Activated naive CD8-positive, alpha-beta T cell treated with anti-CD3 and anti-CD28 coated beads for 36 hours (primary cell): ENCODE measurements at places on chromosomes 12 and 14. TPM values are rescaled to one million over a fixed set of nuclear protein-coding genes. Genes with fewer than 3 reads are reported as not detected.
A peak's percentile ranks its signal among the peaks of the same experiment; 100 is the strongest.

DNA sequence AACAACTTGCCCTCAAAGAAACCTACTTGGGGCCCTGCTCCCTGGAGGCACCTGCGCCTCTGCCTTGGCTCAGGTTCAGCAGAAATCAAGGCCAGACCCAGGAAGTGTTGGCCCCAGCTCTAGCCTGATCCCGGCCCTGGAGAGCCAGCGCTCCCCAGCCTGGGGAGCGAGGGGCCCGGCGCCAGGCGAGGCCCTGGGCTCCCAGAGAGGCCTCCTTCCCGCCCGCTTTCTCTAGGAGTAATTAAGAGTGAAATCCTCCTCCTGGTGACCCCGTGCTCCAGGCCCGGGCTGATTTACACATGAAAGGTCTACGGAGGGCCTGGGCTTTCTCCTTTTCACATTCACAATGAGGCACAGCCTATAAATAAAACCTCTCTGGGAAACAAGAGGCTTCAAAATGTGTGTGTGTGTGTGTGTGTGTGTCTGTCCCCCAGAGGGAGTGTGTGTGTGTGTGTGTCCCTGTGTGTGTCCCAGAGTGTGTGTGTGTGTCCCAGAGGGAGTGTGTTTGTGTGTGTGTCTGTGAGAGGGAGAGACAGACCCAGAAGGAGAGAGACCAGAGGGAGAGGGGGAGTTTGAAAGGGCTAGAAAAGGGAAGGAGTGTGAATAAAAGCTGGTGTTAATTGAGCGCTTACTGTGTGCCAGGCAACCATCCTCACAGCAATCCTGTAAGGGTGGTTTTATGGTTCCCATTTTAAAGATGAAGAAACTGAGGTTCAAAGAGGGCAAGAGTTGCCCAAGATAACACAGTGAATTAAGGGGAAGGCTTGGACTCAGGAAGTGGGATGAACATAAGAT, 23.8 kb upstream of the COX6A1 start:
- peaks cover 5% of the 10 kb centered on the region for H3K27me3 ChIP-seq
- peak overlapping the region; percentile 69 for H3K27ac ChIP-seq
- H3K4me1 ChIP-seq = no peaks in the 10 kb centered on the region
- no peak overlapping the region for H3K4me3 ChIP-seq

The OVCH1 gene
- not detected for total RNA-seq

The SPTSSA gene
- total RNA-seq = 13.5 TPM

The ARMH4 gene
- total RNA-seq = not detected

The RTN1 gene
- not detected for total RNA-seq

GRCh38 chr12:116402163-116402939, 124.9 kb upstream of the MED13L start:
- no peak overlapping the region for H3K27ac ChIP-seq
- no peaks in the 10 kb centered on the region for H3K4me1 ChIP-seq
- H3K4me3 ChIP-seq = no peak overlapping the region
- no peaks in the 10 kb centered on the region for H3K27me3 ChIP-seq

The CLEC6A gene
- not detected for total RNA-seq

DNA sequence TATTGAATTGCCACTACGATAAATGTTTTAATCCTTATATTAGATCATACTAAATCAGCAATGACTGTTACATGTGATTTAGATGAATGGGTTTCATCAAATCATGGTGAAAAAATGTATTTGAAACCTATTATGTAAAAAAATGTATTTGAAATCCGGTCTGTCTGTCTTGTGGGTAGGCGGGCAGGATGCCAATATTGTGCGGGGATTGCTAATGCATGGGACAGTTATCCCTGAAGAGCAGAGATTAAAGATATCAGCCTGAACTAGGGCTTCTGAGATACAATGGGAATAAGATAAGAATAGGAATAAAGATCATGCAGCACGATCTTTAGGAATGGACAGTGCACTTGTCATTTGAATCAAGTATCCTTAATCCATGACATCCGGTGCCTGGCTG, 134.0 kb downstream of the PRKCH start:
- peaks cover 83% of the 10 kb centered on the region for H3K36me3 ChIP-seq
- DNase-seq = no peak
- H3K27me3 ChIP-seq = no peaks in the 10 kb centered on the region
- H3K4me1 ChIP-seq = peaks cover 74% of the 10 kb centered on the region
- peak overlapping the region; percentile 99 for H3K27ac ChIP-seq

The GARIN6 gene
- total RNA-seq = not detected

GRCh38 chr12:81253360-81253759, 175.5 kb downstream of the ACSS3 start:
- H3K27ac ChIP-seq = no peak overlapping the region
- H3K36me3 ChIP-seq = no peaks in the 10 kb centered on the region

GRCh38 chr14:77208291-77208978, 26.8 kb downstream of the TMEM63C start:
- DNase-seq = peak; percentile 45
- H3K36me3 ChIP-seq = no peaks in the 10 kb centered on the region
- no peak overlapping the region for H3K27ac ChIP-seq
- no peak overlapping the region for H3K4me3 ChIP-seq

The GPR162 gene
- total RNA-seq = 0.76 TPM
